Stimulated activated CD4-positive, alpha-beta T cell treated with anti-CD3 and anti-CD28 coated beads, Interleukin-1b, Interleukin-23, amount 100 ng/mL, for 48 hours (primary cell): ENCODE measurements at places on chromosomes 7 and 10.

DNA sequence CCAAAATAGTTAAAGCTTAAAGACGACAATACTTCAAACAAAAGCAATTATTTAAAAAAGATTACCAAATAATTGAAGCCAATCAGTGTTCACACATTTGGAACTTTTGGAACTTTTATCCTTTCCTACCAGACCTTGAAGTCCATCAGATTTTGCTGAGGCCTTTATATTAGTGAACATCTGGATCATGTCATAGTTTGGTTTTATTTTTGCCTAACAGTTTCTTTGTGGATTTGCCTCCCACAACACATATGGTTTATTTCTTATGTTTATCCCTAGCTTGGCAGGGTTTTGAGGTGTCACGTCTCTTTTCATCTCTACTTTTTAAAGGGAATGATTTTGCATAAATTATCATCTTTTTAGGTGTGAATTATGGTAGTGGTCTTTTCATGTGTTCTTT, 242.4 kb downstream of the SEMA3A start:
- DNase-seq = no peak

DNA sequence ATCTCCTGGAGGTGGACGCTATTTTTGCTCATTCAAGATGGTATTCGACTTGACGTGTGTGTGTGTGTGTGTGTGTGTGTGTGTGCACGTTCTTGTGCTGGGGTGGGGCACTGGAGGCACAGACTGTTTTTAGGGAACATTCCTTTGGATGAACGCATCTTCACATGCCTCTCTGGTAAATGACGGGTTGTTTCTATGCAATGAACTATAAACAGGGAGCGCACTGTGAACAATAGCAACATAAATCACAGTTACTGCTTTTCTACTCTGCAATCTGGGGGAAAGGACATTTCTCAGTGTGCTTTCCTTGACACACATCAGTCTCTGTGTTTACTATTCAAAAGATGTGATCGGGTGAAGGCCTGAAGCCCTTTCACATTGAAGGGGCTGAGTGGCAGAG, 120.1 kb upstream of the PITRM1 start:
- DNase-seq = no peak

GRCh38 chr10:103849880-103850571, 5.3 kb downstream of the SH3PXD2A start:
- no peak for DNase-seq

GRCh38 chr10:6507311-6507710, 72.8 kb downstream of the PRKCQ start:
- peak; percentile 61 for DNase-seq

DNA sequence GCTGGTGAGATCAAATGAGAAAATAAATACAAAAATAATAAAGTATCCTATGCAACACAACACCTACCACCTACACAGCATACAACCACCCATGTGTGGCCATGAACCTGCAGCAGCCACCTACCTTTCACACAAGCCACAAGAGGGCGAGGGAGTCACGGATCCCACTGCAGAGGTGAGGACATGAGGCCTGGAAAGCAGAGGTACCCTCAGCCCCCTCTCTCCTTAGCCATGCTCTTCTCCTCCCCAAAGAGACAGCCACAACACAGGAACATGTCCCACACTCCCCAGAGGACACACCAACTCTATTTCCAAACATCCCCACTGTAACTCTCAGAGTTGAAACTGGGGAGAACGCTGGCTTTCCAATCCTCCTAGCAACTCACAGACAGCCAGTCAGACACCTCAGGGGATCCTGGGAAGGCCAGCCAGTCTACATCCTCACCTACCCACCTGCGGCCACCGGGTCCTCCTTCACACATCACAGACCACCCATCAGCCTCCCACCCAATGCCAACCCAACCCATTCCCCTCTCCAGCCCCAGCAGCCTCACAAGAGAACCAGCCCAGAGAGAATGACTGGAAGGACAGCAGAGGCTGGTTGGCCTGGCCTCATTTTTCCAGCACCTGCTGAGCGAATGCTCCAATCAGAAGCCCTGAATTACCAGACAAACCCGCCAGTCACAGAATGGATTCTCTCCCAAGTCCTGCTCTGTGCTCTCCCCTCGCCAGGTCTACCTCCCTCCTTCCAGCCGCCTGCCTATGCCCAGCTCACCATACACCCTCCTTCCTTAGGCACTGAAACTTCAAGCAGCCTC, 18.4 kb downstream of the DLG5 start:
- DNase-seq = no peak

DNA sequence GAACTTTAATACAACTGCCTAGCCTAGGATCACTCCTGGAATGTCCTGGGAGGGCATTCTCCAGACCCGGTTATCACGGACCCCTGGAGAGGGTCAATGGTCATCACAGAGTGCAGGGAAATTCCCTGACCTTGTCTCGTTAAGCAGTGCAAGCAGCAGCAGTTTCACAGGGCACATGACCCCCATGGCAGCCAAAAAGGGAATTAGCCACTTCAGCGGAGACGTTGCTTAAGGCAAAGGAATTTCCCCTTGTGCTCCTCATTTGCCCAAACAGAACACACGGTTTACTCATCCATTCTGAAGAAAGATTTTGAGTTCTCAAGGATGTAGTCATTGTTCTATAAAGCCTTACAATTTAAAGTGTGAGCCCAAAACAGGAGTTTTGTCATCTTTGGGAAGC, 260.3 kb downstream of the SNX13 start:
- DNase-seq = no peak

GRCh38 chr10:128908499-128908898, 558.5 kb upstream of the MGMT start:
- DNase-seq = no peak

DNA sequence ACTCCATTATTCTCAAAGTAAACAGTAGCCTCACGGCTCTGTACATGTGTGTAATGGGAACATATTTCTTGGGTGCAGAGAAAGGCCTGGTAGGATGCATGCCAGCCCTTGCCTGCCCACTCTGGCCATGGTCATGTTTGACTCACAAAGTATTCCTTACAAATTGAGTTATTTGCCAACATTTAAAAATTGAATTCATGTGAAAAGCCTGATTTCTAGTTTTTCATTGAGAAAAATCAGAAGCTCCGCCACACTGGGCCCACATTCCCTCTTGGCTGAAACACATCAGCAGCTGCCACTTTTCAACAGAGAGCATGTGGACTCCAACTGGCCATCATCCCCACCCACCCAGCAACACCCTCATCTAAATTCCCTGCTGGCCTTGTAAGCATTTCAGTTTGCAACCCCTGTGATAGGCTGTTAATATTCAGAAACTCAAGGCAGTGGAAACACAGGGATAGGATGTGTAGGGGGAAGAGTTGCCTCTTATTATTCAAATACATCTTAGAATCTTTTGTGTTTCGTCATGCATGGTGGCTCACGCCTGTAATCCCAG, 40.9 kb downstream of the CDH23 start:
- DNase-seq = no peak

DNA sequence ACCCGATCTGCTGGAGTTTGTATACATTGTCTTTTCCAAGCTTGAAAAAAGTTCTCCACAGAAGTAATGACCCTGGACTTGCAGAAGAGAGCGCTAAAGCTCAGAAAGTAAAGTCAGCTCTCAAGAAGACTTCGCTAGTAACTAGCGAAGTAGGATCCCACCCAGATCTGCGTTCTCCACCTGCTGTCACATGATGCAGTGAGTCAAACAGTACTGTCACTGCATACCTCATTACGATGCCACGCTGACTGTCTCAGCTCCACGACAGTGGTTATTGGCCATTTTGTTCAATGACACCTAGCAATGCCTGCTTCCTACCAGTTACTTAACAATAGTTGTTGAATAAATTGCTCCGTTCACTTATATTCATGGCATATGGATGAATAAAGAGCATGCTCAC, 29.7 kb upstream of the SEC61G start:
- peak; percentile 60 for DNase-seq

DNA sequence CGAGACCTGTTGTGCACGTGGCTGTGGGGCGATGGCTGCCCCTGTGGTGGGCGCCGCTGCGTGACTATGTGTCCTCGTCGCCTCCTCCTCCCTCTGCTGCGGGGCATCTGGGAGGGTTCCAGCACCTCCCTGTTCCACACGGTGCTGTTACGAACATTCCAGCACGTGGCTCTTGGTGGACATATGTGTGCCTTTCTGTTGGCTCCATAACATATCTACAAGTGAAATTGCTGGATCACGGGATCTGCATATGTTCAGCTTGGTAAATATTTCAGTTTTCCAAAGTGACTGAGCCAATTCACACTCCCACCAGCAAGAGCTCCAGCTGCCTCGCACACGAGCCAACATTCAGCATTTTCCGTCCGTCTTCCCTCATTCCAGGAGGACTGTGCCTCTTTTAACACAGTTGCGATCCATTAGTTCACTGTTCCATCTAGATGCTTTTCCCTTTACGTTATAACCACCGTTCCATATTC, 25.1 kb downstream of the SNX8 start:
- DNase-seq = no peak

DNA sequence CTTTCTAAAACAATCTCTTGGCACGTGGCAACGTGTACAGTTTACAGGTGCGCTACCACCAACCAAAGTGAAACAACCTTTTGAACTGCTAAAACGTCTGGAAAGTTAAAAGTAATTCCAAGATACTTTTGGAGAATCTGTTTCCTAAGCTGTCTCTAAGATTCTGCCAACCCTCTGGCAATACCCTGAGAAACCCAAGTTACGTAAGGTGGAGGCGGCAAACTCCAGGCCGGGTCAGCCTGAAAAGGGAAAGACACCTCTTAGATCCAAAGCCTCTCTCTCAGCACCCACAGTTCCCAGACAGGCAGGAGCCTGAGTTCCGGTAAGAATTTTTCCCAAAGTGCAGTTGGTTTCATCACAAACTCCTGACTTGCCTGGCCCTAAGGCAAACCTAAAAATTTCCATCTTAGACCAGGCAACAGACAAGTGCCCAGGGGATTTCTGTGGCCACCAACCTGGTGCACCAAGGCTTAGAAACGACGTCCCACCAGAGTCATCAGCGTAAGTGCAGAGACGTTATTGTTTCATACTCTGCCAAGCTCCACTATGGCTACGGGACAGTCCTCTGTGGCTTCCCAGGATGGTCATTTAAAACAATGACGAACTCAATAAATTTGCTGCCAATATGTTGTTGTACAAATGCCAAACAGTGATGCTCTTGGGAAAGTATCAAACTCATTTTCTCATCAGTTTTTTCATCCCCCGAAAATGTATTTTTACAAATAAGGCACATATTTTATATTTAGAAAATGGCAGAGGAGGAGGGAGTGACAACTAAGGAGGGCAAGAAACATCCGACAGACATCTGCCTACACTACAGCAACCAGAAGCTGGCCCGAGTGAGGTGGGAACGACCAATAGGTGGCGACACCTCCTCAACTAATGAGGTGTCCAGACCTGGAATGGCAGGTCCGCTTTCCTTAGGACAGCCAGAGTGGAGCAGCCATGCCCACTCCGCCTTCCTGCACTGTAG, 205.8 kb upstream of the FRMD4A start:
- DNase-seq = peak; percentile 41

DNA sequence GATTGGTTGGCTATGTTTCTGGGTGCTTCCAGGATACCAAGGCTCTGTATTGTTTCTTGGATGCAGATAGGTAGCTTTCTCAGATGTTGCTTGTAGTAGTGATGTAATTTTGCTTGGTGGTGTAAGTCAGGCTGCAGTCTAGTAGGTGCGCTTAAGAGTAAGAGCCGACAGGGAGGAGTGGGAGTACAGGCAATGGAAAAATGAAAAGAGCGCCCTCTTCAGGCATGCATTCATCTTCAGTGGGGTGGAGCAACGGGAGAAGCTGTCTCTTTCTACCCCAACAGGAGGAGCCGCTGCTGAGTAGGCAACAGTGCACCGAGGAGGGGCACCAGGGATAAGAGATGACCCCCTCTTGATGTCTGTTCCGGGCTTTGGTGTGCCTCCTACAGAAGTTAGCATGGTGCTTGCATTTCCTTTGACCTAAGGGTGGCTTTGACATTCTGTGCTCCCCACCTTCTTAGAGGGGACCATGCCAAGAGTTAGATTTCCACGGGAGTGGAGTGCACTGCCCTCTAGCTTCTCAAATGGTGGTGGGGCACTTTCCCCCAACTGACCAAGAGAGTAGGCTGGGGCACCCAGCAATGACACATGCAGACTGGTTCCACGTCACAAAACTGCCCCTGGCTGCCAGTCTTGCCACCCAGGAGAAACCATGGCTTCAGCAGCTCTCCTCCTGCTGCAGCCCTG, 56.1 kb downstream of the ZNF783 start:
- peak; percentile 19 for DNase-seq

DNA sequence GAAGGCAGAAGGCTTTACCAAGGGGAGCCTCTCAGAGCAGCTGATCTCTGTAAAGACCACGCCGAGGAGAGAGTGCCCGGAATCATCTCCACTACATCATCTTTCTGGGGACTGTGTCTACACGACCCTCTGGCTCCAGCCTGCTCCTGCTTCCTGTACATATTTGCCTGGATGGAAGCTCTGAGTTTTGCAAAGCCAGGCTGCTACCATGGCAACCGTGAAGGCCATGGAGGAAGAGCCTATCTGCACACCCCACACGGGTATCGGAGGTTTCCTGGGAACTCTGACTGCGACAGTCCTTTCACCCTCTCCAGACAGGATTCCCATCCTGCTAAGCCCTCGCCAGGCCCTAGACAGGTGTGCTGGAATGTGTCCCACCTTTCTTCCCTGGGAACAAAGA, 83.4 kb upstream of the TNRC18 start:
- no peak for DNase-seq

- no peak for DNase-seq
These were observed 33.5 kb downstream of the GDI2 start for GRCh38 chr10:5779730-5780129.
